H7 (cell line): ENCODE measurements at places on chromosomes 5 and 9. TPM values are rescaled to one million over a fixed set of nuclear protein-coding genes. Genes with fewer than 3 reads are reported as not detected.

- no peak for DNase-seq
Measured at GRCh38 chr5:109588281-109589035, 101.3 kb upstream of the MAN2A1 start.

GRCh38 chr5:121462441-121462840, 389.2 kb upstream of the FTMT start:
- no peak for DNase-seq

GRCh38 chr9:16342246-16343020, 528.0 kb downstream of the BNC2 start:
- DNase-seq, result no peak

Gene ZDHHC11
- 5.2 and 7.7 TPM in 2 replicates for total RNA-seq

- DNase-seq, result no peak
Measured at GRCh38 chr5:18152671-18153070, 518.4 kb downstream of the TAF11L14 start.

DNA sequence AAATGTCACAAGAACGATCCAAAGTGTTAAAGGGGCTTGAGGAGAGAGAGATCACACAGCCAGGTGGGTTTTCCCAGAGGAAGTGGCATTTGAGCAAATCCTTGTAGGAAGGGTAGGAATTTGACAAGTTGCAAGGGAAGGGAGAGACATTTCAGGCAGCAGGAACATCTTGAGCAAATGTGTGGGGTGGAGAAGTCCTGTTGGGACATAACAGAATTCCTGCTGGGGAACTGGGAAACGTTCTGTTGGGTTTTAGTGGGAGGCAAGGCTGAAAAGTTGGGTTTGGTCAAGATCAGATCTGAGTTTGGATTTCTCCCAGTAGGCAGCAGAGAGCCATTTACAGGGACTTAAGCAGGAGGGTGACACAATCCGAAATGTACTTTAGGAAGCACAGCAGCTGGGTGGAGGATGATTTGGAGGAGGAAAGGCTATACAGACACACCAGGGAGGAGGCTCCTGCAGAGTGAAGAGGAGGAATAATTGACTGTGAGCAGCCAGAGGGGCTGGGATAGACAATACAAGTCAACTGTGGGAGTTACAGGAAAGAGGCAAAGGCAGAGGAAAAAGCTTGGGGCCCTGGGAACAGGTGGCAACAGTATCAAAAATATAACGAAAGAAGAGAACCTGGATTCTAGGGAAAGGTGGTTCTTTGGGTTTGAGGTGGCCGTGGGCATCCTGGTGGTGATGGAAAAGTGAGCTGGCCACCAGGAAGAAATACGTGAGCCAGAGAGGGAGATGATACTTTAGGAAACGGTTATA, 3.1 kb upstream of the ZSWIM6 start:
- DNase-seq, result peak; percentile 22

- DNase-seq, result no peak
Measured at GRCh38 chr5:32572778-32573480, 12.4 kb upstream of the SUB1 start.

GRCh38 chr9:98867429-98868168, 60.1 kb downstream of the GALNT12 start:
- DNase-seq, result no peak
